GM06990 (cell line): ENCODE measurements at places on chromosomes 11 and 22.

GRCh38 chr11:27008811-27009535 is 15.1 kb downstream of the FIBIN start:
- no peak for DNase-seq

DNA sequence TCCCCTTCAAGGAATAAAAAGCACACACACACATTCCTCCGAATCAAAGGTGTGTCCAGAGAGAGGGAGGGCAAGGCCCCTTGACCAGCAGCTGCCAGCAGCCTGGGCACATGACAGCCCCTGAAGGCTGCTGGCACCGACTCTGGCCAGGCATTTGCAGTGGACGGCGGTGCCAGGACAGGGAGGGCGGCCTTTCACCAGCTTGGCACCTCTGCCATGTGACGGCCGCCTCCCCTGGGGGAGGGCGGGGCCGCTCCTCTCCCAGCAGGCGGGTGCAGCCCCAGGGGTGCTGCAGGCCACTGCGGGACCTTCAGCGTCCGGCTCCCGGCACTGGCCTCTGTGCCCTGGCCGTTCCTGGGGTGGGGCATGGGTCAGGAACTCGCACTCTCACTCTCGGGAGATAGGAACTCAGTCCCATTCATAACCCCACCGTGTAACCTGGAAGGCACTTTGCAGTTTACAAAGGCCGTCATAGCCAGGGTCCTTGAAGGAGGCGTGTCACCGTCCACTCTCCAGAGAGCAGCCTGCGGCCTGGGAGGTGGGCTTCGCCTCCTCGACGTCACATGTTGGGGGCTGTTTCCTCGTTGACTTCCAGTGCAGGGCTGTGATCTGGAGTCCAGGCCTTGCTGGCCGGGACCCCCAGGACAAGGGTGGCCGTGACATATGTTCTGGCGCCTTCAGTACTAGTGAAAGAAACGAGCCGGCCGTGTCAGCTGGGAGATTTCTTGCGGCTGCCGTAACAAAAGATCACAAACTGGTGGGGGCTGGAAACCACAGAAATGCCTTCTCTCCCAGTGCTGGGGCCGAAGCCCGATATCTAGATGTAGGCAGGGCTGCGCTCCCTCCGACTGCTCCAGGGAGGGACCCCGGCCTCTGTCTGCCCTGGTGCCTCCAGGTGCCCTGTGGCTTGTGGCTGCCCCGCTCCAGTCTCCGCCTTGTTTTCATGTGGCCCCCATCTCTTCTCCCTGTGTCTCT is 39.9 kb upstream of the SMIM38 start:
- no peak for DNase-seq

GRCh38 chr22:45587638-45588505 is 83.8 kb upstream of the ATXN10 start:
- no peak for DNase-seq

GRCh38 chr11:101511065-101511464 is 72.7 kb downstream of the TRPC6 start:
- no peak for DNase-seq

- DNase-seq = no peak
Measured at GRCh38 chr22:17536269-17536668, 27.0 kb upstream of the SLC25A18 start.

DNA sequence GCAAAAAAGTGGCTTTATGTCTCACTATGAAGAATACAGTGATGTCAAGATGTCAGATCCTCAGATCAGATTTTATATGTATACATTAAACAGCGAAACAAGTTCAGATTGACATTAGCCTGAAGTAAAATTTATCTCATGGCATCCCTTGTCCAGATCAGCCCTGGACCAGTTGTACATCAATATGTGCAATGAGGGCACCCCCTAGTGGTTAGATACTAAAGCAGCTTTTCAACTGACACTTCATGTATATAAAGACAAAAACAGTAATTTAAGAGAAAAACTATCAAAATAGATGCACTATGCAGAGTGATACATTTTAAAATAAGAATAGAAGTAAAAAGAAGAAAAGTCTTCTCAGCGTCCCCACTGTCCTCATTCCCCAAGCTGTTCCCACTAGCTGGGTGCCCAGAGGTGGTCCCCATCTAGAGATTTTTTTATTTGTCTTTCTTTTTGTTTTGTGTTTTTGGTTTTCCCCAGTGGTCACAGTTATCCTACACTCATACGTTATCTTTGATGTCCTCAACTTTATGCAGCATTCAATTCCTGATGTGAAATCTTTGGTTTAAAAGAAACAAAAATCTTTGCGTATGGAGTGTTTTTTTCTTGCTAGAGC is 2193.4 kb upstream of the RAG2 start:
- no peak for DNase-seq

DNA sequence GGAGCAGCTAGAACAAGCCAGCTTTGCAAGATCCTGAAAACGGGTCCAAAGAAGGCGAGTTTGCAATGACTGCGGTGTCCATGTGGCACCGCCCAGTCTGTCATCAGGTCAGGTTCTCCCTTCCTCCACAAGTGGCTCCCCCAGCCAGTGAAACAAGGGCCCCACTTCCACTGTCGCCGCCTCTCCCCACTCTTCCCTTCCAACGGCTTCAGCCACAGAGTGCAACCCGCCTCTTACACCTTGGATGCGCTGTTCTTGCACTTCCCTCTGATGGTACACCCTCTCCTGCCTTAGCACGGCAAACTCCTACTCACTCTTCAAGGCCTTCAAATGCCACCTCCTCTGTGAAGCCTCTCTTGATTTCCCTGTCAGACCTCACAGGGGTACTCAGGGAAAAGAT is 10.8 kb upstream of the TCF20 start:
- DNase-seq = no peak

- no peak for DNase-seq
Measured at GRCh38 chr22:32617903-32618302, 143.3 kb downstream of the FBXO7 start.

DNA sequence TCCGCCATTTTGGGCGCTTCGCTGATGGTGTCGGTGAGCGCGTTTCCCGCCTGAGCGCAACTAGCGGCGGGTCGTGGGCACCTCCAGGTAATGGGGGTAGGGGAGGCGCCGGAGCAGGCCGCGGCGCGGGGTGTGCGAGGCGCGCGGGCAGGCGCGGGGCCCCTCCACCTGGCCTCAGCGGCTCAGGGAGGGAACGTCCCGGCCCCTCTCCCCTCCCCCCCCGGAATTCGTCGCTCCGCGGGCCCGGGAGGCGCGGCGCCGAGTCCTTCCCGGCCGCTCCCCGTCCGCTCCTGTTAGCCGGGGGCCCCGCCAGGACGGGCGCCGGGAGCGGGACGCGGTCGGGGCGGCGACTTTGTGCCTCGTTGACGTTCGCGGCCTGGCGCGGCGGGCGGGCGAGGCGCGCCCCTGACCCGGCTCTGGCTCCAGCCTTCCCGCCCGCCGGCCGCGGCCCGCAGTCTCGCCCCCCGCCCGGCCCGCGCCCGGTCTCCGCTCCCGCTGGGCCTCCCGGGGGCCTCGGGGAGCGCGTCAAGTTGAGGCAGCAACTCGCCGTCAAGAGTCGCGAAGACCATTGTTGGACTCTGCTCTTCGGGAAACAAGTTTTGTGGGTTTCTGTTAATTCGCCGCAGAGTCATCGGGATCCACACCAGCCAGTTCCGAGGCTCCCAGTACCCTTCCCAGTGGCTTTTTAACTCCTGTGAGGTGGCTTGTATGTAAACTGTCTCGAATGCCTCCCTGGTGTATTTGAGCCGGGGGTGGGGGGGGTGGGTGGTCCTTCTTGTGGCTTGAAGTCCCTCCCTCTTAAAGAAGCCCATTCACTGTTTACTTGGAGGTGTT is at the start of gene PPP6R3:
PPP6R3 (plus strand) TSS at position 12 of the 834 bp plus-strand sequence. CDS start 76,913 bp downstream, outside the sequence.
- DNase-seq = no peak

GRCh38 chr11:68146704-68147474 is 25.7 kb upstream of the CHKA start:
- no peak for DNase-seq

- no peak for DNase-seq
Measured at GRCh38 chr22:39664485-39665200, 94.1 kb downstream of the CACNA1I start.

DNA sequence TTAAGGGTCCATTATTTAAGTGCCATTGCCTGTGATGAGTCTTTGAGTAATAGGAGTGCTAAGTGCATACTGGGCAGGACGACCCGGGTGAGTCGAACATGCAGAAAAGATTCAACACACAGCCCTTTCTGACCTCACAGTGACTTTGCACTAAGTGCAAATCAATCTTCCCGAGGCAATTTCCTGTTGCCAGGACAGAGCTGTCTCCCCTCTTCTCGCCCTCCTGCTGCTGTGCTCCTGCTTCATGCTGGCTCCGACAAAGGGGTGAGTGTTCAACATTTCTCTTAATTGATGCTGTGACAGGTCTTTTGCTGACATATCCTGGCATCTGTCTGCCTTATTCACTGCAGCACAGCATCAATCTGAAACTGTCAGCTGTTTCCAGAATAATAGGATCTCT is 42.0 kb downstream of the MCHR1 start:
- DNase-seq = no peak

DNA sequence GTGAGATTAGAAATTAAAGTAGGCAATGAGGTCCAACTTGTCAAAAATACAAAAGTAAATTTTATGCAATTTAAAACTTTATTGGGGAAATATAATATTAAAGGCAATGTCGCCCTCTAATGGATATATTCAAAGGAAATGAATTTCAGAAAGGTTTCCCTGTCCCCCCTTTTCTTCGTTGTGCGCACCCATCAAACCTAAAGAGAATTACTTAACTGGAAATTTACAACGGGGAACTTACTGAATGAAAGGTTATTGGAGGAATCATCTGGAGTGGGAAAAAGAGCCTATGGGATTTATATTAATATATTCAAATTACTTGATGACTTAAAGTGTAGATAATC is 1.7 kb upstream of the ABTB2 start:
- no peak for DNase-seq

DNA sequence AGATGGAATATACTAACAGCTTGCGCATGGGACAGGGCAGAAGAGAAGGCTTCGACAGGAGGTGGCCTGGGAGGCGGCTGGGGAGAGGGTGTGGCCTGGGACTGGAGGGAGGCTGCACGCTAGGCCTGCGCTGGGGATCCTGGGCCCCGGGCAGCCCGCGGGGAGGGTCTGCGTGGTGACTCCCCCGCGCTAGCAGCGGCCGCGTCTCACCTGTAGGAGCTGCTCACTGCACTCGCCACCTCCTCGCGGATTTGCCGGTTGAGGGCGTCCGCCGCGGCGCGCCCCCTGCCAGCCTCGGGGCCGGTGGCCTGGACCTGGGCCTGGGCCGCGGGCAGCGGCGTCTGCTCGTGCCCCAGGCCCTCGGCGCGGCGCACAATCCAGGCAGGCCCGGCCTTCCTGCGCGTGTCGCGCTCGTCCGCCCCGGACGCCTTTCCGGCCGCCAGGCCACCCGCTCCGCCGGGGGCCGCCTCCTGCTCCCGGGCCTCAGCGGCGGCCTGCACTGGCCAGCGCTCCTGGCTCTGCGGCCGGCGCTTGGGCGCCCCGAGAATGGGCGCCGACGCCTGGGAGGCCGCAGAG is 1.5 kb downstream of the MAP6 start:
- DNase-seq = no peak

GRCh38 chr22:32542677-32543357 is 68.2 kb downstream of the FBXO7 start:
- no peak for DNase-seq

- DNase-seq = peak; percentile 21
Measured at GRCh38 chr11:90134478-90135003, at the start of gene NAALAD2. Gene NAALAD2 (plus strand): TSS chr11:90134663. CDS start chr11:90134759, 96 bp downstream.

DNA sequence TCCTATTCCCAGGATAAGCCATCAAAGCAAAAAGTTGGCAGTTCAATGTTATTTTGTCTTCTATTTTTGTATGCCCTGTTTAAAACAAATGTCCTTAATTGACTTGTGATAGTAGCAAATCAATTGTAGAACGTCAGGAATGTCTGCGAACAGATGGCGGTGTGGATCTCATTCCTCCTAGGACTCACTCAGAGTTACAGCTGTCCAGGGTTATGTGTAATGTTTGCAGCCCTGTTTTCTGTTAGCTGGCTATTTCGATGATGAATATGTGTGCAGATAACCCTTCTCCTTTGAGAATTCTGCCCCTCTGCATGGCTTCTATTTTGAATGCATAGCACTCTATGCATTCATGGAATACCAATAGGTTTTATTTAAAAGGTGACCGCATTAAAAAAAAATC is 1248.0 kb upstream of the CNTN5 start:
- no peak for DNase-seq

GRCh38 chr22:33415401-33415800 is 357.2 kb upstream of the SYN3 start:
- no peak for DNase-seq
